SK-N-SH treated with all-trans-retinoic acid at 6 μM for 48 hours (cell line): ENCODE measurements at places on chromosomes 12 and 14.

DNA sequence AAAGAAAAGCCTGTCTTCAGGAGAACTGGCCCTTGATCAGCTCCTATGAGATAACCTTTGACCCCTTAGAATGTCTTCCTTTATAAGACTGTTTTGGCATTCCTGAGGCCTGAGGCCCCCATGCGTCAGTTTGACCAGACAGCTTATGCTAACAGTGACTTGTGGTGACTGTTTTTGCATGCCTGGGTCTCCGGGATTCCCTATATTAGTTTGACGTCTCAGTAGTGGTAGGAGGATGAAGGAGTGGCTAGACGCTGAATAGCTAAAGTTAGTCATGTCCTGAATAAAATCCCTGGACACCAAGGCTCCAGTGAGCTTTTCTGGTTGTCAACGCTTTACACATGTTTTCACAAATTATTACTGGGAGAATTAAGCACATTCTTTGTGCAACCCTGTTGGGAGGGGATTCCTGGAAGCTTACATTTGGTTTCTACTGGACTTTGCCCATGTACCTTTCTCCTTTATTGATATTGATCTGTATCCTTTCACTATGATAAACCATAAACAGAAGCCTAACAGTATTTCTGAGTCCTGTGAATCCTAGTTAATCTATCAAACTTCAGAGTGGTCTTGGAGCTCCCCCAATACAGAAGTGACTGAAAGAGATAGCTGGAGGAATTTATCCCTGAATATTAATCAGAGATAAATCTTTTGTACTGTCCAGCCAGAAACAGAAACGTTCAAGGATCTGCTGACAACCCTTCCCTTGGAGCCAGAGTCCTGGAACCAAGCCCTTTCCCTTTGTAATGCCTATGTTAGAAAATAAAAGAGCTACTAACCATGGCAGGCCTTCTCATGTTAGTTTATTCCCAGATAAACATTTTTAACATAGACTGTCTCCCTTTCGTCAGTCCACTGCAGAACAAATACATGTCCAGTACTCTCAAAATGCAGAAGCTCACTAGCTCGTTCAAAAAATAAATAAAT is 479.2 kb downstream of the RPS29 start:
- no peak for ATAC-seq

DNA sequence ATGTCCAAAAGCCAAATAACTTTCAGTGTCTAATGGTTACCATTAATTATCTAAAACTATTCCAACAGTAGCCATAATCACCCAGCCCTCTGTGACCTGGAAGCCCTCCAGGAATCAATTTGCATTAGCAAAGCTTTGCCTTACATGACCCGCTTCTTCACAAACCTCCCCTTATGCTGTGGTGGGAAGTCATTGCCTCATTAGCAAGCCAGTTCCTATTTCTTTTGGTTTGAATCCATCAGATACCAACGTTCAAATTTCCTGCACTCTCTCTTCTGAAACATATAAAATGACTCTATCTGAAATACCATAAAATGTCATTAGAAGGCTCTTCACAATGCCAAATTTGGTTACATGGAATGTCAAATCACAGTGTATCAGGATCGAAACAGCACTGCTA is 268.3 kb upstream of the PRKD1 start:
- no peak for ATAC-seq

DNA sequence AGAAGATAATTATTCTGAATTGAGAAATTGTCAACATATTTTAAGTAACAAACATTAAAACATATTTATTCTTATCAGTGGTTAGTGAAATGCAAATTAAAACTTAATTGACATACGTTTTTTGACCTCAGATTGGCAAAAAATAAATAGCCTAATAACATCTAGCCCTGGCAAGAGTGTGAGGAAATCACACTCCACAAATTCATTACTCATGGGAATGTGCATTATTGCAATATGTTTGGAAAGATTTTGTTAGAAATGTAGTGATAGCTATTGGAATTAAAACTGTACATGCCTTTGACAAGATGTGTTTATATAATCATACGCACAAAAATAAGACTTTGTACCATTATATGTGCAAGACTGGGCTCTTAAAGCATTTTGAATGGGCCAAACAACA is 168.6 kb downstream of the KITLG start:
- no peak for ATAC-seq

- ATAC-seq: no peak
These were observed 367.4 kb upstream of the TBX3 start for GRCh38 chr12:115051378-115051777.

- no peak for ATAC-seq
These were observed 254.4 kb upstream of the DIO2 start for GRCh38 chr14:80465546-80466220.

DNA sequence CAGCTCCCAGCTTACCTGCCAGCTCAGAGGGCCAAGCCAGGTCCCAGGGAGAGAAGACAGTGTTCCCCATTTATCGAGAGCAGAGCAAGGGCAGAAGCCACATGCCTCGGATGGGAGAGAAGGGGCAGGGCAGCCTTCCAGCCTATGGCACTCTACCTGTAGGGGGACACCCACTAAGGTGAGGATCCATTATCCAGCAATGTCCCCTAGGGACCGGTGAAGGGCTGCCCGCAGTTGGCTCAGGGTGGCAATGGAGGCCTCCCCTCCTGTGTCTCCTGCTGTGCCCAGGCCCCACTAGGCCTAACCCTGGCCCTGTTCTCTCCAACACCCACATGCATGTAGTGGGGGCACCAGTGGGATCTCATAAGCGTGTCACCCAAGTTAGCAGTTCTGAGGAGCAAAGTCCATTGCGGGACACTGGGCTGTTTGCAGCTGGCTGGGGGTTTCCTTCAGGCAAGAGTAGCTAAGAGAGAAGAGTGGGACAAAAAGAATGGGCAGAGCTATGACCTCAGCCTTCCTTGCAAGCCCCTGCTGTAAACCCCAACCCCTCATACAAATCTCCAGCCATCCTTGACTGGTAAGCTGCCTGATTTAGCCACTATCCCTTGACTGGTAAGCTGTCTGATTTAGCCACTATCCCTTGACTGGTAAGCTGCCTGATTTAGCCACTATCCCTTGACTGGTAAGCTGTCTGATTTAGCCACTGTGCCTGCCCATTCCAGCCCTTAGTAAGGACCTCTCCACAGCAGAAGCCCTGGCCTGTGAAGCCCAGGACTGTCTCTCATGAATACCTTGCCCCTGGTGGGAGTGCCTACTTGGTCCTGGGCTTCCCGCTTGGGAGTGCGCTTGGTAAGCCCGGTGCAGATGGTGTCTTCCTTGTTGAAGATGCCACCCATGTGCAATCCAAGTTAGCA is 5.2 kb upstream of the ASB2 start:
- no peak for ATAC-seq

DNA sequence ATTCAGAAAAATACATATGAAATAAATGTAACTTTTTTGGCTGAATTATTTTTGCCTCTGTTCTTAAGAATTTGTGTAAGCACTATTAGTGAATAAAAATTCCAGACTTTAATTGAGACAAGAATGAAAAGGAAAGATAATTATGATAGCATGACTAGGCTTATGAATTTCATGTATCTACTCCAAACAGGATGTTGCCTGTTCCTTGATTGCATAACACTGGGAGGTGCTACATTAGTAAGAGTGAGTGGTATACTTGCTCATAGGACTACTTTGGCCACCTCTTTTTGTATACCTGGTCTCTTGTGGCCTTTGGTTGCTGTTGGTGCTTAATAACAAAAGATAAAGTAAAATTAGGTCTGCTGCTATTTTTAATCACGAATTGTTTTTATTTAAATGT is 112.8 kb downstream of the NAV3 start:
- ATAC-seq: no peak

GRCh38 chr12:89703768-89704167 is 4.9 kb downstream of the ATP2B1 start:
- ATAC-seq: no peak

DNA sequence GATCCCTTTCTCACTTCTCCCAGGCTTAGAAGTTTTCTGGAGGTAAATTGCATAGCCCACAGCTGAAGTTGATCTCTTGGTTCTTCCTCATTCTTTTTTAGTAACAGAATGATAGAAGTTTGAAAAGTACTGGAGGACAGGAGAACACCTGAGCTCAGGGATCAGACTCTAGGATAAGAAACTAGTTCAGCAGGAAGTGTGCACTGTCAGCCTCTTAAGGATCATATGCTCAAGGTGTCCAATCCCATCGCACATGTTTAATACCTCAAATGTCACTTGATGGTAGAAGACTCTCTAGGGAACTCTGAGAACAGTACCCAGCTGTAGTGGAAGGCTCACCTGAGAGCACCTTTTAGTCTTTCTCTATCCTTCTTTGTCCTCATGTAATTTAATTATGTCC is 14.7 kb upstream of the LIMA1 start:
- no peak for ATAC-seq

DNA sequence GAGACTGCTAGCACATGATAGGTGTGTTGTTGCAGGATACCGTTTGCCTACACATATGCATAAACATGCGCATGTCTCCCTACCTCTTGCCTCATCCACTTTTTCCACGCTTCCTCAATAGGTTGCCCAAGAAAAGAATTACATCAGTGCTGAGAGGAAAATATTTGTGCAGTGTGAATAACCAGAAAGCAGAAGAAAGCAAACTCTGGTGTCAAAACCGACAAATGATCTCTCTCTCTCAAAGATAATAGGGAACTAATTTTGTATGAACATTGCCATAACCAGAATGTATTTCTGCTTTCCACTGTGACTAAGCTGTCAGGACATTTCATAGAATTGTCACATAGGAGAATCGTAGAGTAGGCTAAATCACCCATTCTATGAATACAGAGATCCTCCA is 1.3 kb downstream of the CLEC7A start:
- ATAC-seq: no peak

DNA sequence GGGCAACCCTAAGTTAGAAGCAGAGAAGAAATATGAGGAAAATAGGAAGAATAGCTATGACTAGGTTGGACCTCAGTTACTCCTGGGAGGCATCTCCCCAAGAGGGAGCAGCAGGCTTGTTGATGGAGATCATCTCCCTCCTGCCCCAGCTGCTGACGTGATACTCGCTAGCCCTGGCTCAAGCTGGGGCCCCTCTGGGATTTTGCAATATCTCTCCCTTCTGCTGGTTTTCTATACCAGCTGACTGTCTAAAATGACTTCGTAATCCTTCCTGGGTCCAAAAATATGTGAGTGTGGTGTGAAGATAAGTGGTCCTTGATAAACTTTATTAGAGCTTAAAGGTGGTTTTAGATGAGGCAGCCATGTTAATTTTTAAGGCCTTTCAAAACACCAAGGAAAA is 4.5 kb upstream of the HECTD4 start:
- ATAC-seq: no peak

GRCh38 chr14:61528591-61529021 is 166.7 kb upstream of the HIF1A start:
- peak; percentile 15; the same call in 2 of the 3 replicates for ATAC-seq

GRCh38 chr14:53723221-53723620 is 233.4 kb downstream of the BMP4 start:
- no peak for ATAC-seq

DNA sequence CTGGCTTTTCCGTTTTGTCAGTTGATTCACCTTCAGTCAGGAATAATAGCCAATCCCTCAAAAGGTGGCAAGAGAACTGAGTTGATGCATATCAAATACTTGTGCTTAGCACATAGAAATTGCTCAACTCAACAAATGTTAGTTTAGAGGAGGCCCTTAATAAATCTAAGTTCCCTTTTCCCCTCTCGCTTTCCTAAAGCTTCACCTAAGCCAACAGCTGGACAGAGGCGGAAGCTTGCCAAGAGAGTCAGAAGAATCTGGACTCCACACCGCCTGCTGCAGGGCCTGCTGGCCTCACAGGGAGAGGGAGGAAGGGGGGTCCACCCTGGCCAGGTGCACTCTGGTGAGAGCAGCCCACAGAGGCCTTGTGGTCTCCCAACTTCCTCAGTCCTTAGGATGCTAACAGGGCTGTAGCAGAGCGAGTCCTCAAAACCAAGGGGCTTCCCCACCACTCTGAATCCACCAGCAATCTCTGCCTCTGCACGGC is 213.1 kb downstream of the CHST11 start:
- no peak for ATAC-seq

- ATAC-seq: no peak
These were observed 7.6 kb downstream of the CLECL1 start for GRCh38 chr12:9725213-9725870.

DNA sequence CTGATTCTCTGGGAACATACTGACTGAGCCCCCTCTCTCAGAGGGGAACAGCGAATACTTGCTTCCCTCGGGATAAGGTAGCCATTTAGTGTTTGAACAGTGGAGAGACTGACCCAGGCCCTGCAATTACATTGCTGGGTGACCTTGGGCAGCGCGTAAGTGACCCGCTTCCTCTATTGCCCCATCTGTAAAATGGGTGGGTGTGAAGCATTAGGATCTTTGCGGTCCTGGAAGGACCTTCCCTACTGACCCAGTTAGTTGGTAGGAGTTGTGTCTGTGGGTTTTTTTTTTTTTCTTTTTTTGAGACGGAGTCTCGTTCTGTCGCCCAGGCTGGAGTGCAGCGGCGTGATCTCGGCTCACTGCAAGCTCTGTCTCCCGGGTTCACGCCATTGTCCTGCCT is 1.2 kb upstream of the KMT5A start:
- ATAC-seq: no peak

- no peak for ATAC-seq
These were observed 66.7 kb upstream of the AP4S1 start for GRCh38 chr14:30958555-30959407.

DNA sequence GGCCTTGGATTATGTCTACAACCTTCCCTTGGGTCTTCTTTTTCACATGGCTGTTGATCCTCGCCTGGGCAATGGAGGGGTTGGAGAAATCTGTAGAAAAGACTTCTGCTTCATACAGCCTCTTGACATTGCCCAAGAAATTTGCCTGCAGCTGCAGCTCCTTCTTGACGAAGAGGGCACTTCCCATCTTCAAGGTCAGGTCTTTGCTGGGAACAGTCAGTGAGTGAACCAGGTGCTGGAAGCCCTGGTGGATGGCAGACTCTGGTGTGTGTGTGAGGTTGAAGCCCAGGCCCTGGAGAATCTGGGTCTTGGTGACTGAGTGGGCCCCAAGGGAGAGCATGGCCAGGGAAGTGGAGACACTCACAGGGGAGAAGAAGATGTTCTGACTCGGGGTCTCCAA is 6.7 kb downstream of the SERPINA9 start:
- ATAC-seq: no peak

- no peak for ATAC-seq
These were observed 52.9 kb upstream of the FERMT2 start for GRCh38 chr14:53003776-53004175.

GRCh38 chr12:68109001-68109400 is 50.5 kb downstream of the IFNG start:
- ATAC-seq: no peak

- no peak for ATAC-seq
These were observed 380.1 kb upstream of the TMEM132C start for GRCh38 chr12:127886827-127887226.
